Non-pigmented ciliary epithelial cell (primary cell): ENCODE measurements at places on chromosomes 6 and 20.

DNA sequence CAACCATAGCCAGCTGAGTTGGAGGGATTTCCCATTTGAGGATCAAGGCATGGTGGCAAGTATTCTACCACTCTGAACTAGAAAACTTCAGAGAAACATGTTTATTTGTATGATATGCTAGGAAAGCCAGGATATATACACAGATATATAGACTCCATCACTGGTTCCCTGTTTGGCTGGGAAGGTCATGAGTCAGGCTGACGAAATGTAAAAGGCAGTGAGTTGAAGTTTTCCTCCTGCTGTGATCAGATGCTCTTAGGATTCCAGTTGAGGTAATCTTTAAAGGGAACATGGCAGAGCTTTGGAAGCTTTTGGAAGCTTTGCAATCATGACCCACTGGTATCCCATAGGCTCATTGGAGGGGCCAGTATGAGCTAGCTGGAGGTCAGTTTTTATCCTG, 1369.1 kb downstream of the EPHA7 start:
- no peak for DNase-seq

- DNase-seq = no peak
These were observed 189.7 kb downstream of the EDN1 start for GRCh38 chr6:12479881-12480280.

- DNase-seq = no peak
These were observed 36.9 kb upstream of the TBX18 start for GRCh38 chr6:84801250-84801649.

DNA sequence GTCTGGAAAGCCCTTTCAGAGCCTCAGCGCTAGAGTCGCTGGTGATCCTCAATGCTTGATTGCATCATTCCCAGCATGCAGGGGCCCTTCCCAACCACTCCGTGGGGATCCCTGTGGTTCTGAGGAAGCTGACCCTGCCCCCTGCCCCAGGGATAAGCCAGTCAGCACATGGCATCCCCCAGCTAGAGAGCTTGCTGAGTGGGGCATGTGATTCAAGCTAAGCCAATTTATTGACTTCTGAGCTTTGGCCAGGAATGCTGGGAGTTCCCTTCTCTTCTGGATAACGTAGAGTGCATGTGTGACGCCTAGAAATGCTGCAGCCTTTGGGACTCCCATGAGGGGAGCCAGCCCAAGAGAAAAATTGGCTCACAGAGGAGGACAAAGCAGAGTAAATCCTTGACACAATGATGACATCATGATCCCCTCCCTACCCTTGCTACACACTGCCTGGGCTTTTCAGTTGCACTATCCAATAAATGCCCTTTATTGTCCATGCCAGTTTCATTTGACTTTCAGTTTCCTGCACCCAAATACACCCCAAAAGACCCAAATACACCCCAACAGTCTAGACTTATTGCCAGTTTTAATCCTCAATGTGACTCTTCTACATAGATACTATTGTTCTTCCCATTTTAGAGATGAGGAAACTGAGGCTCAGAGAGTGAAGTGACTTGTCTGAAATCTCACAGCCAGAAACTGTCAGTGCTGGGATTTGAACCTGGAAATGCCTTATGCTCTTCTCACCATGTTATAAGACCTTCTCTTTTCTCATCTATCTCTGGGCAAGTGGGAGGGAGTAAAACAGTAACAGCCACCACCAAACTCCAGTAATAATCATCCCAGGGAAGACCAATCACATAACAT, 34.3 kb downstream of the KCNB1 start:
- no peak for DNase-seq

GRCh38 chr6:129749749-129750120, 39.8 kb upstream of the ARHGAP18 start:
- DNase-seq = no peak

DNA sequence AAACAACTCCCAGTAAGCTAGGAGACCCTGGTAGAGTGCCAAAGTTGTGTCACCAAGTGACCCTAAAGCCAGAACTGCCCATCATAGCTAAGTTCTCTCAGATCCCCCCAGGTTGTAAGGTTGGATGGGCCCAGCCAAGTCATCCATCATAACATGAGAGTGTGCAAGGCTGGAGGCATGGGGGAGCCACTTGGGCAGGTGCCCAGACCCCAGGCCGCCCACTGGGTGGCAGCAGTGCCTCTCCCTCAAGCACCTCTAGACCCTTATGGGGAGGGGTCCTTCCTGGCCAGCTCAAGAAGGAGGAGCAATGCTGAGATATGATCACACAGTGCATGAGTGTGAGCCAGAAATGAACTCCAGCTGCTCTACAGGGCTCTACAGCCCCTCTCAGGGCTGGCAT, 154.5 kb downstream of the MYLK4 start:
- DNase-seq = no peak

- DNase-seq = peak; percentile 22
These were observed 77.9 kb upstream of the BMP5 start for GRCh38 chr6:55953335-55953734.

DNA sequence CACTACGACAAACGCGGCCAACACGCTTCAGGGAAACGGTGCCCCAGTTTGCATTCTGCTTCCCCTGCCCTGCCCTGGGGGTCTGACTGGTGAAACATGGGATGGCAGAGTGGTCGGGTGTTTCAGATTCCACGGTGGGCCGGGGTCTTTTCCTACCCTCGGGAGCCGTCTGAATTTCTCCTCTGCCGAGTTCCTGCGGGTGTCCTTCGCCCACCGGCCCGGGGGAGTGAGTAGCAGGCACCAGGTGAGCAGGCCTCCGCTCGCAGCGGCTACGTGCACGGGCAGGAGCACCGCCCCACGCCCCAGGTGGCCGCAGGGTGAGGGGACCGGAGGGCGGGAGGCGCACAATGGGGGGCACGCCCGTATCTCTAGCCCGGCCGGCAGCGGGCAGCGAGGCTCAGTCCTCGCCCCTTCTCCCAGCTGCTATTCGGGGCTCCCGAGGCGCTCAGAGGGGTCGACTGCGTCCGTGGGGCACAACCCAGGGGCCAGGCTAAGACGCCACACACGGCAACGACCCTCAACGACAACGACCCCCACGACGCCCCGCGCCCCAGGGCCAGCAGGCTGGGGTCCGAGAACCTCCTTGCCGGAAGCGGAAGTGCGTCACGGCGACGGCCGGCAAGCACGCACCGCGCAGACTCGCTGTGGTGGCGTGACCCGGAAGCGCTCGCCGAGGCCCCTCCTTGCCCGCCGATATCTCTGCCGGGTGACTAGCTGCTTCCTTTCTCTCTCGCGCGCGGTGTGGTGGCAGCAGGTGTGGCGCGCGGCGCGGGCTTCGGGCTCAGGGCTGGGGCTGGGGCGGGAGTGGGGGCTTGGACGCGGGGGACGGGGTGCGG, at the start of gene RPS21:
RPS21 (plus strand) TSS at position 721 of the 836 bp plus-strand sequence. CDS start 236 bp downstream, outside the sequence.
- peak; percentile 51 for DNase-seq

DNA sequence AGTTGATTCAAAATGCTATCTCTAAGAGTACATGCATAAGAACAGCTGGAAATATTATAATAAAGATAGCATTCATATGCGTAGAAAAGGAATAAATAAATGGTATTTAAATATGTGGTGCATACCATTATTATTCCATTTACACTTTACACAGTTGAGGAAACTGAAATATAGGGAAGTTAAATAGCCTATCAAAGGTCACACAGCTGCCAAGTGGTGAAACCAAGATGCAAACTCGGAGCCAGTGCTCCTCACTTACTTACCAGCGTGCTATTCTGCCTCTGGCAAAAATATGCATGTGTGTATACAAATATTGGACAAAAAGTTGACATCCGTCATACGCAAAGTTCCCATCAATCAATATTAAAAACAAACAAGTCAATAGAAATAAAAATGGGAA, 22.3 kb upstream of the ANKEF1 start:
- no peak for DNase-seq

GRCh38 chr6:159037756-159038290, 7.0 kb downstream of the TAGAP start:
- DNase-seq = no peak

GRCh38 chr6:32226434-32226833, 2.6 kb upstream of the NOTCH4 start:
- no peak for DNase-seq

DNA sequence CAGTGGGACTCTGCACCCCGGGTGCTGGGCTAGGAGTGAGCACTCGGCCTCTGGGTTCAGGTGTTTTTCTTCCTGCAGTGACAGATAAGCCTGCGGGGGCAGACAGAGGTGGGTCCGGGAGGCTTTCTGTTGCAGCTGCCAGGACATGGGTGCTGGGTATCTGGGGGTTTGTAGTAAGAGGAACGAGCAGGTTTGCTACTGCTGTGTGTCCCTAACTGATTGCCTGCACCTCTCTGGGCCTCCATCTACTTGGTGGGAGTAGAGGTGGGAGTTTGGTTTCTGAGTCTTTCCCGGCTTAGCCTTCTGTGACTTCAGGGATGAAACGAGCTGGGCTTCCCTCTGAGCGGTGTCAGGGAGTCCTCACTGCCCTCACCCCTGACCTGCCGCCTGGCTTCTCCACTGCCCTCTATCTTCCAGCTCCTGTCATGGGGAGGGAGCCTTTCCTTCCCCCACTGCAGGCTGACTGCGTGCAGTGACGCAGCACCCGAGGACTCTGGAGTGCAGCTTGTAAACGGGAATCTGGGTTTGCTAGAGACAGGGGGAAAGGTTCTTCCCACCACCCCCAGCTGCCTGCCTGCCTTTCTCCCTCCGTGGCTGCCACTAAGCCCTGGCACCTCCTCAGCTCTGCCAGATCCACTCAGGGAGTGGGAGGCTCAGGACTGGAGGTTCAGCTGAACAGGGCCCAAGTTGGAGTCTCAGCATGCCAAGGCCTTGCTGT, 6.7 kb downstream of the DLGAP4 start:
- no peak for DNase-seq

DNA sequence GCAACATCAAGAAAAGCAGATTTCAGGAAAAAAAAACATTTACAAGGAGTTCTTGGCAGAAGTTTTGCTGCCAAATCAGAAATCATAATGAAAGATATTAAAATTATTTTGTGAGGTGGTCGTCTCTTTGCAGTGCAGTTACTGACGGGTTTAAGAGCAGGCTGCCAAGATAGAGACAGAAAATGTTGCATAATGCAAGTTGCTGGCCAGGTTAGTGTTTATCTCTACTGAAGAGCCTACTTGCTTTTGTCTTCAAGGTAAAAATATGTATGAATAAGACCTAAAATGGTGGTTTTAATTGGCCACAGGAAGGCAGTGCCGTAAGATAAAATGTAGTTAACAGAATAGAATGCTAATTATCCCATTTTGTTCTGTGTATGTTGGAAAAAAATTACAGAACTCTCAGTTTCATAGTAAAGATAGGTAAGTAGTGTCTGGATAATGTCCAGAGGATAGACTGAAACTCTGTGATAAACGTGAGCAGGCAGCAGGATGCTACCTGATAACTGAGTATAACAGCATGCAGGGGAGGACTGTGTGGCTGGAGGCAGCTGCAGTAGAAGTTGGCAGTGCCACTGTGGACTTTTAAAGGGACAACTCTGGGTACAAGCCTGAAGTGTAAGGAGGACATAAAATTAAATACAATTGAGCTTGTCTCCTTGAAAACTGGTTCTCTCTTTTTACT, 13.9 kb downstream of the FOXO3 start:
- DNase-seq = no peak

- DNase-seq = no peak
These were observed 117.6 kb downstream of the SLC24A3 start for GRCh38 chr20:19330038-19330437.

GRCh38 chr6:169839029-169839481, 87.6 kb downstream of the ERMARD start:
- DNase-seq = no peak

DNA sequence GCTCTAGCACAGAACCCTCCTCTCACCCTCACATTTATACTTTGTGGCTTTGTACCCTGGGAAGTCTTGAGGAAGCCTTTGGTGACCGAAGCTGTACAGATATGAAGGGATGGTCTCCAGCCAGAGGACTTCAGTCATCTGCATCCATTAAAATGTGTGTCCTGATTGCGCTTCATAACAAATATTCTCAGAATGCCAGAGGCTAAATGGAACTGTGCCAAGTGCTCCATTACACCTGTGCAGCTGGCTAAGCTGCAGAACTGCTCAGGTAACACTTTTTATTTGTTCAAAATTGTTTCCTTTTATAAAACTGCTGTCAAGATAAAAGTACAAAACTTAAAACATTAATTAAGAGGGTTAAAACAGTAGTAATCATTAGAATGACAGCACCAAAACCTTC, 22.3 kb downstream of the TPBG start:
- no peak for DNase-seq

- DNase-seq = no peak
These were observed 222.6 kb upstream of the CEP162 start for GRCh38 chr6:84450018-84450417.
